Activated T-helper 2 cell treated with anti-CD3 and anti-CD28 coated beads, Interferon-gamma antibody, Interleukin-2, Interleukin-4, amounts not matched to agents 10 μg/mL and 5 μg/mL and 100 μg/mL, durations not matched to agents 14 hours and 24 hours and 36 hours (primary cell): ENCODE measurements at places on chromosomes 7 and 10. TPM values are rescaled to one million over a fixed set of nuclear protein-coding genes. Genes with fewer than 3 reads are reported as not detected.

Gene EIF5AL1
- 0.23 and 0.32 TPM in 2 replicates for total RNA-seq

Gene SFTPA1
- total RNA-seq: not detected in 2 replicates

Gene FBXL13
- total RNA-seq: 0.41 and 0.76 TPM in 2 replicates

Gene ZNF727
- 0.11 and 0.18 TPM in 2 replicates for total RNA-seq

Gene SORBS1
- total RNA-seq: 0.43 and 1.3 TPM in 2 replicates

Gene SMKR1
- total RNA-seq: 4.7 and 6.8 TPM in 2 replicates

Gene ABHD11
- 17.3 and 18.2 TPM in 2 replicates for total RNA-seq

Gene ARHGEF5
- 10.8 TPM in 2 replicates for total RNA-seq

Gene AGBL3
- total RNA-seq: 1.6 and 3.9 TPM in 2 replicates

Gene GIMAP5
- 42.9 and 46.7 TPM in 2 replicates for total RNA-seq

Gene HYCC1
- total RNA-seq: 49.9 and 55.1 TPM in 2 replicates

Gene FFAR4
- total RNA-seq: not detected in 2 replicates

Gene CPA5
- 0.66 and 2.2 TPM in 2 replicates for total RNA-seq
